ENCODE measurements at places on chromosomes 3 and 15.

GRCh38 chr3:69016102-69016501 is 2.6 kb upstream of the EOGT start:
- no peak for DNase-seq

- no peak for DNase-seq
Measured at GRCh38 chr15:63528138-63528659, 23.8 kb downstream of the USP3 start.

DNA sequence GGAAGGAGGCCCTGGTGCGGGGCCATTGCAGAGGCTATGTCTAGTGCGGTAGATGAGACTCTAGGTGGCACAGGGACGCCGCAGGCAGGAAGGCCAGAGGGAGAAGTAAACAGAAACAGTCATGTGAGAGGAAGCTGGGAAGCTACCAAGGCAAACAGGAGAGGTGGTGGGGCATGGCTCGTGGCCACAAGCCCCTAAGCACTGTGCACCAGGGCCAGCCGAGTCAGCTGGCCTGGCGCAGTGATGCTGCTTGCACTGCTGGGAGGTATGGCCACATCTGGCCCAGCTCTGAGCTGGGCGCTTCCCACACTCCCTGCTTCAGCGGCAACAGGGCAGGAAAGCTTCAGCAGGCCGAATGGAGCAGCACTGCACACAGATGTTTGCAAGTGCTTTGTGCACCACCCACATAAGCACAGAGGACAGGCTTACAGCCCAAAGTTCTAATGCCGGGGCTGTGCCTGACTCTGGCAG is 76.6 kb downstream of the SRGAP3 start:
- DNase-seq = no peak

- no peak for DNase-seq
Measured at GRCh38 chr15:50685191-50685975, 1.2 kb downstream of the TRPM7 start.

DNA sequence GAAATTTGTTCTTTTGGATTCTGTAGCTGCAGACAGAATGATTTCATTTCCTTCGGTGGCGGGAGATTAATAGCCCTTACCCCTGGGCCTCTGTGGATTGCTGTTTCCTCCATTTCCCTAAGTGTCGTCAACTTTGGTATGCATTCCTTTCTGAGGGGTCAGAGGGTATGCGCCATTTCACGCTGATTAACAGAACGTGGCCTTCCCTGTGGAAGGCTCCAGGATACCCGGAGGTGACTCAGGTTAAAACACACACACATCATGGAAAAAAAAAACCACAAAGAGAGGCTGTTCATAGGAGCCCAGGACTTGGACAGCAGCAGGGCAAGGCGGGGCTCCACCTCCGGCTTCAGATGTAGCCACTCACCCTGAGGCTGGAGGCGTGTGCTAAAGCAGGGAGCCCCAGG is 51.9 kb downstream of the EPHB1 start:
- no peak for DNase-seq

GRCh38 chr15:69855258-69856000 is 242.3 kb downstream of the TLE3 start:
- DNase-seq = no peak
